ENCODE measurements at places on chromosomes 16 and 17.

GRCh38 chr16:90035902-90036301 is 16.6 kb upstream of the DBNDD1 start:
- DNase-seq, result no peak

DNA sequence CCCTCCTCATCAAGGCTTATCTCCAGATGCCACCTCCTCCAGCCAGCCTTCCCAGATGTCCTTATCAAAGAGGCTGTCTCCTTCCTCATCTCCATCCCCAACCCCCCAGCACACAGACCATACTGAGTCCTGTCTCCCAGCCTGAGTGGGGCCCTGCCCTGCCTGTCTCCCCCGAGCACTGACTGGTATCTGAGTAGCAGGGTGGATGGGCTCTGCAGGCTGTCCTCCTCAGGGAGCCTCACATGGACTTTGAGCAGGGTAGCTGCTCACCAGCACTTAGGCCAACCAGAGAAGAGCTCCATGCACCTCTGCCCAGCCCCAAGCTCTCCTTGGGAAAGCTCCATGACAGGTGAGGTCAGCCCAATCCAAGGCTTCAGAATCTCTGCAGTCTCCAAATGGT is 20.0 kb upstream of the ITGA3 start:
- no peak for DNase-seq

DNA sequence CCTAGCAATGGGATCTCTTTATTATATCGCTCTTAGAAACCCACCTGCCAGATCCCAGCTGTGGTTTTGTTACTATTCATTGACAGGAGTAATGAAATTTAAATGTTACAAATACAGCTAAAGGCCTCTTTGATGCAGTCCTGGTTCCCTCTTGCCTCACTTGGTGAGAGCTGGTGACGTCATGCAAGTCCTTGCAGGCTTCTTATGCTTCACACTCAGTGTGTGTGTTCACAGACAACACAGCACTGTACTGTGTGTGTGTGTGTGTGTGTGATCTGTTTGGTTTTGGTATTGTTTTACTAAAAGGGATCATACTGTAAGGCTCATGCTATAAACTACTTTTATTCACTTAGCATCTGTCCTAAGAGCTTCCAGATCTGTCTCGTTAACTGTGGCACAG is 75.0 kb downstream of the USP22 start:
- no peak for DNase-seq

DNA sequence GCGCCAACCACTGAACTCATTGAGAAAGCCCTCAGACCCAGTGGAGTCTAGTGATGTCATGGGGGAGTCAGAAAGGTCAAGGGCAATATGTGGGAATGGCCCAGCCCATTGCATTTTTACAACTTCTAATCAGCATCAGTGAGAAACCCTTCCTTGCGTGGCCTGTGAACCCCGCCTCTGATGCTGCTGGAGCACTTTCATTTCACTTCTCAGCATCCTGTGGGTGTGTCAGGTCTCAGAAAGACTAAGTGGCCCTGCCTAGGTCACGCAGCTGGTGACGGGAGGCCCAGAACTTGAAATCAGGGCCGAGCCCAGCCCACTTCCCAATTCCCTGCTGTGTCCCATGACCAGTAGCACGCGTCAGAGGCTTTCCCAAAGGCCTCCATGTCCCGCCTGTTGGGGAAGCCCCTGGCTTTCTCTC is 6.1 kb downstream of the DNAI2 start:
- DNase-seq, result peak; percentile 53

DNA sequence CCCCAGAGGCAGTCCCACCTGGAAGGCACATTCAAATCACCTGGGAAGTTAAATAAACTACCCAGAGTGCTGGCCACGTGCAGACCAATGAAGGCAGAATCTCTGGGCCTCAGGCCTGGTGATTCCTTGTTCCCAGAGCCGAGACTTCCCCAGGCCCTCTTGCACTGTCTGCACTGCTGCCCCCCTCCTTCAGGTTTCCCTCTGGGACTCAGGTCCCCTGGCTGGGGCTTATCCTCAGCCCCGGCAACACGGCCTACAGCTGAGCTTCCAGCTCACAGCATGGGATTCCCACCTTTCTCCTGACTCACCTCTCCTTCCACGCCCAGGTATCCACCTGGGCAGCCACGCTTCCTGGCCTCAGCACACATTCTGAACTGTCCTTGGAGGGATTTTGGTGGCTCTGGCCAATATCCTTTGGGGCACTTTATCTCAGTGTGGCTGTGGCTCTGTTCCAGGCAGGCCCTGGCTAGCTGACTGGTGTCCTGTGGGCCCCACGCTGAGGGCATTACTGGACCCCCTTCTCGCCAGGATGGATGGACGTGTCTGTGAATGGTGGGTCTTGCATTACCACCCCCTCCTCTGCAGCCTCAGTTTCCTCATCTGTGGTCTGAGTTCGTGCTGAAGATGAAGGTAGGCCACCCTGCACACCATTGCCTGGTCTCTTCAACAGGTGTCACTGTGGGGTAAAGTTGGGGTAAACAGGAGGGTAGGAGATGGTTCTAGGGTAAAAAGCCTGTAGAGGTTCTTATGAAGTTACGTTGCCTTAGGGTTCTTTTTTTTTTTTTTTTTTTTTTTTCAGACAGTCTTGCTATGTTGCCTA is 165.7 kb downstream of the IRF8 start:
- no peak for DNase-seq

DNA sequence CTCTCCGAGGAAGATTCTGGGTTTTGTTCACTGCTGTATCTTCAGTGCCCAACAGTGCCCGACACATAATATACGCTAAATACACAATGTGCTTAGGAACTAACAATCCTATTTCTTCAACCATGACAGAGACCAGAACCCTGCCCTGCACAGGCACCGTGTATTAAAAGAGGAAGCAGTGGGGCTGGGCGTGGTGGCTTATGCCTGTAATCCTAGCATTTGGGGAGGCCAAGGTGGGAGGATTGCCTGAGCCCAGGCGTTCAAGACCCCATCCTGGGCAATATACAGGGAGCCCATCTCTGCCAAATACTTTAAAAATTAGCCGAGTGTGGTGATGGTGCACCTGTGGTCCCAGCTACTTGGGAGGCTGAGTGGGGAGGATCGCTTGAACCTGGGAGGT is 19.3 kb downstream of the ARL2BP start:
- DNase-seq, result no peak

DNA sequence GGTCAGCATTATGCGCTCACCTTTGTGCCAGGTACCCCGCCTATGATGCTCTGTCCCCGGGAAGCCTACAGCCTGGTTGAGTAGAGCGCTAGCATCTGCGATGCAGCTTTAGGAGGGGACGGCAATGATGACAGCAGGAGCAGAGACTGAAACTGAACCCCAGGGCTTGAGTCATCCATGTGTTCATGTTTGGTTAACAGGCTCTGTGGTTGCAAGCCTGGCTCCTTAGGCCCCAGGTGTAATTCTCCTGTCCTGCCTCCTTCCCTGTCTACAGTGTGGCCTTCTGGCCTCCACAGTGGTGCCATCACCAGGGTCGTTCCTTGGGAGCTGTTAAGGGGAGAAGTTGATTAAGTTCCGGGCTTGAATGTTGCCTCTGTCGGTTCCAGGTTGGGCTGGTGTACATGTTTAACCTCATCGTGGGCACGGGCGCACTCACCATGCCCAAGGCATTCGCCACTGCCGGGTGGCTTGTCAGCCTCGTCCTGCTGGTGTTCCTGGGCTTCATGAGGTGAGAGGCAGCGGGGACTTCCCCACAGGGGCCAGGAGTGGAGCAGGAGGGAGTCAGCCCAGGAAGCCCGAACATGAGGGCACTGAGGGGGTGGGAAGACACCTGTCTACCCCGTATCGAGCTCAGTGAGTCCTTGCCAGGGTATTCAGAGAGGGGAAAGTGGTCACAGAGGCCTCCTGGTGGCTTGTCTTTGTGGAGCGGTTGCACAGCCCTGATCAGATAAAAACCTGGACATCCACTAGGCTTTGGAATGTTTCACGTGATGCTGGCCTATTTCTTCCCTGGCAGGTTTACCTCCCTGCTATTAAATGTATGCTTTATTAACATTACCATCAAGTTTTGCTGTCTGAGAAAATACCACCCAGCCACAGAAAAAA is 9.2 kb upstream of the NAT9 start:
- no peak for DNase-seq

DNA sequence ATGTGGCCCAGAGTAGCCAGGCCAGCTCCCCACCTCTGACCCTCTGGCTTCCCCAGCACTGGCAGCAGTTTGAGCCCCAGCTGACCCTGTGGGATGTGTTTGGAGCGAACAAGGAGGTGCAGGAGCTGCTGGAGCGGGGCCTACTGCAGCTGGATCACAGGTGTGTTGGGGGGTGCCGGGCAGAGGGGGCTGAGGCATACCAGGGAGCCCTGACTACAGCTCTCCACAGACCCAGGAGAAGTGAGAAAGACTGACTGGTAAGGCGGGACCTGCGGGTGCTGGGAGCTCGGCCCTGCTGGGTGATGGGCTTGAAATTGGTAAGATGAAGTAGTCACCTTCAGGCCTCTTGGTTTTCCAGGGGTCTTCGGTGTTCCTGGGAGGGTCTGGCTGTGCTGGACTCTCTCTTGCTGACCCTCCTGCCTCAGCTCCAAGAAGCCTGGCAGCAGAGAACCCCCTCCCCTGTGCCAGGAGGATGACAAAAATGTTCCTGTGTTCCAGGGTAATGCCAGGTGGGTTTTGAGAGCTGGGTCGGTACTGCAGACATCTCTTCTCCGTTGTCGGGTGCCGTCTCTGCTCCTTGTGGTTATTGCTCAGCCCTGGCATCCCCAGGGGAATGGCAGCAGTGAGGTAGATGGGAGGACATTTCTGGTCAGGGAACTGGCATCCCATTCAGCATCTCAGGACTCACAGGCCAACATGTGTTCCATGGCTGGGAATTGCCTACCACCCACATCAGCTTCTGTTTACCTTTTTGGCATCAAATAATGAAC is 5.9 kb downstream of the RSAD1 start:
- DNase-seq, result no peak

GRCh38 chr17:79835953-79836509 is 3.2 kb downstream of the CBX4 start:
- DNase-seq, result no peak

DNA sequence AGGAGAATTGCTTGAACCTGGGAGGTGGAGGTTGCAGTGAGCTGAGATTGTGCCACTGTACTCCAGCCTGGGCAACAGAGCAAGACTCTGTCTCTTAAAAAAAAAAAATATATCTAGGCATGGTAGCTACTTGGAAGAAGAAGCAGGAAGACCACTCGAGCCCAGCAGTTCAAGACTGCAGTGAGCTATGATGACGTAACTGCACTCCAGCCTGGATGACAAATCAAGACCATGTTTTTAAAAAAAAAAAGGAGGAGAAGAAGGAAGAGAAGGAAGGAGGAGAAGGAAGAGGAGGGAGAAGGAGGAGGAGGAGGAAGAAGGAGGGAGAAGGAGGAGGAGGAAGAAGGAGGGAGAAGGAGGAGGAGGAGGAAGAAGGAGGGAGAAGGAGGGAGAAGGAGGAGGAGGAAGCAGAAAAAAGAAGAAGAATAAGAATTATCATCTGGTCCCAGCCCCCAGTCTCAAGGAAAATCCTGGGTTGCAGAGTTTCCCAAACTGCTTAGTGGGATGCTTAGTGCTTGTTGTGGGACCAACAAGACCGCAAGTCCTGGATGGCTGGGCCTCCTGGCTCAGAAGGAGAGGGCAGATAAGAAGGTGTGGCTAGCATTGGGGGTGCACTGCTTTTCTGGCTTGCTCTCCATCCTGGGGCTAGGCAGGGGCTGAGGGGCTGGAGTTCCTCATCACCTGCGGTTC is 3.7 kb upstream of the DRC7 start:
- DNase-seq, result no peak

GRCh38 chr17:75979705-75980187 is 706 bp downstream of the TEN1 start:
- DNase-seq, result no peak

DNA sequence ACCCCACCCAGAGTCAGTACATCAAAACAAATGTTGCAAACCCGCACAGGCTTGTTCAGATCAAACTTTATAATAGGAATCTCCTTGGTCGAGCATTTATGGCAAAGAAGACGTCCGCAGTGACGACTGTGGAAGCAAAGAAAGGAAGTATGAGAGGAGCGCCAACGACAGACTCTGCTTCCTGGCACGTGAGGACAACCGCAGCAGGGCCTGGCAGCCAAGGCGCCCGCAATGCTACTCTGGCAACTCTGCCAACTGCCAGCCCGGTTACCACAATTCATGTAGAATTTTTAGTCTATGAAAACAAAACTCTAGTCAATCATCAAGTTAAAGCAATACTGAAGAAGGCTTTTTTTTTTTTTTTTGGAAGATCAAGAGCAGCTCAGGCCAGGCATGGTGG is 24.8 kb downstream of the CYB5D2 start:
- DNase-seq, result no peak

DNA sequence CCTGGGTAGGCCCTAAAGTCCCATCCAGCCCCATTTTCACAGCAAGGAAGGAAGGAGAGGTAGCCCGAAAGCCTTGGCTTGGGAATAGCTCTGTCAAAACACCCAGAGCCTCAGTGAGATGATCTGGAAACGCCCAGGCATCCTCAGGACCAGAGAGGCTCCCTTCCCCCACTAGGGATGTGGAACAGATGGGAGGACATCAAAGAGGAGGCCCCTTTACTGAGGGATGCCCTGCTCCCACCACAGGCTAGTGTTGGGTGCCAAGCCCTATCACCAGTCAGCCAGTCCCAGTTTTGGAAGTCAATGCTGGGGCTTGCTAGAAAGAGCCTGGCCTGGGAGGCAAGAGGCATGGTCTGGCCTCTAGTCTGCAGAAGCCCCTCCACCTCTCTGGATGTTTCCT is 4.7 kb downstream of the TPPP3 start:
- DNase-seq, result no peak

- no peak for DNase-seq
Observed at GRCh38 chr17:36703860-36704266, 102.5 kb downstream of the MRM1 start.

- DNase-seq, result no peak
Observed at GRCh38 chr17:75636381-75637142, 3.3 kb downstream of the SMIM5 start.

DNA sequence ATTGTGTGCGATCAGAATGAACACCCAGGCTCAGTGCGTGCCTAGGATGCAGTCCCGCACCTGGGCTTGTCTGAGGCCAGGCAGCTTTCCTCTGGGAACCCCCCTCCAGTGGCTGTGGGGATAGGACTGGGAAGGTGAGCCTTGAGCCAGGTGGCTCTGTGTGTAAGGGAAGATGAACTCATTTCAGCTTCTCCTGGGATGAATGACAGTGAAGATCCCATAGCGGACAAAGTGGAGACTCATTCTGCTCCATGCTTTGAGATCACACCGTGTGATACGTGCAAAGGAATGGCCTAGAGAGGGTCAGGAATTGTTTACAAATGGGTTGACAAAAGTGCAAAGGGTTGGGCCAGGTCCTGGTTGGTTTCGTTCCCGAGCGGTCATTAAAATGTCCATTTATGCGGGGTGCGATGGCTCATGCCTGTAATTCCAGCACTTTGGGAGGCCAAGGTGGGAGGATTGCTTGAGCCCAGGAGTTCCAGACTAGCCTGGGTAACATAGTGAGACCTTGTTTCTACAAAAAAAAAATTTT is 15.8 kb downstream of the GPRC5C start:
- no peak for DNase-seq

- DNase-seq, result no peak
Observed at GRCh38 chr17:38628441-38628840, 22.7 kb upstream of the SRCIN1 start.

DNA sequence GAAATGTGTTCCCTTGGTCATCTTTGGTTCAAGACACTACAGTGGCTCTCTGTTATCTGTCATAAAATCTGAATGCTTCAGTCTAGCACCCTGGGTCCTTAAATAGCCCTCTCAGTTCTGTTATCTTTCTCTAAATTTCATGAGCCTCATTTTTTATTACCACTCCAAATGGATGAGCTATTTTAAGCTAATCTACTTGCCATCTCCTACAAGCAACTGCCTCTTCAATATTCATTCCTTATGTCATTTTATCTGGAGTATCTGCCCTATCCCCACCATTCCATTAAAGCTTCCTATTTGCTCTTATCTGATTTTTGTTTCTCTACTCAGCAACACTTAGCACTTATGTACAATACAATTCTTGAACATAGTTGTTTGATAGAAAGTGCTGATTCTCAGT is 28.0 kb upstream of the EVI2A start:
- no peak for DNase-seq

All from stimulated activated CD4-positive, alpha-beta T cell treated with anti-CD3 and anti-CD28 coated beads, Interleukin-12 subunit alpha, Interleukin-12 subunit beta, amount 100 ng/mL, for 48 hours (primary cell).